Effector memory CD8-positive, alpha-beta T cell (primary cell): ENCODE measurements at places on chromosomes 7 and 10.

DNA sequence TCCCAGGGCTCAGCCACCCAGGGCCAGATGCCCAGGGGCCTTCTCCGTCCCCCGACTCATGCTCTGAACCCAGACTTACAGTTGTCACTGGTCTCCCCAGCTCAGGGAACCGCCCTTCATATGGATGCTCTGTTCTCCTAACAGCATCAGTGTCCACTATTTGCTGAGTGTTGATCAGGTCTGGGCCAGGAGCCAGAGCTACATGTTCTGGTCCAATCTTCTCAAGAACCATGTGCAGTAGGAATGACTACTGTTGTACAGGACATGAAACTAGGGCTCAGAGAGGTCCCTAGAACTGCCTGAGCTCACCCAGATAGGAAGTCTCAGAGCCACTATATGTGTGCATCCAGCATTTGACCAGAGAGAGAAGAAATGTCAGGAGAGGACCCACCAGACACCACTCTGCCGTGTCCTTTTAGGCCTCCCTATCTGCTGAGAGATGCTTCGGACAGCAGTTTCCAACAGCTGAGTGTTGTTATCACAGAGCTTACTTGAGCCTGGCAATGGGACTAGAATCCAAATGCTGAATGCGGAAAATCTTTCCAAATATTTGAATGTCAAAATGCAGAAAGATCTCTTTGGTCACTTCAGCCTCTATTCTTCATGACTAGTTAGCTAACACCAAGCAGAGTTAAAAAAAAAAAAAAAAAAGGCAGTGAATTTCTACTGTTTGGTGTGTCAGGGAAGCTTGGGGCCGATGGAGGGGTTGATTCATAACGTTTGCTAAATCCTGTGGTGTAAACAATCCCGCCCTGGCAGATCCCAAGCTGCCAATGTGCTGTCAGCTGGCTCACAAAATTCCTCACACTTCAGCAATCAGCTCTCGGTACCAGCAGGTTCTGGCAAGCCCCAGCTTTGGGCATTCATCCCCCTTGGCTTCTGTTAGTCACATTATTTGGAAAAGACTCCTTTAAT, 246.1 kb downstream of the TNS3 start:
- H3K4me1 ChIP-seq, result no peaks in the 10 kb centered on the region
- no peak for DNase-seq
- H3K4me3 ChIP-seq, result no peak overlapping the region
- no peaks in the 10 kb centered on the region for H3K36me3 ChIP-seq

DNA sequence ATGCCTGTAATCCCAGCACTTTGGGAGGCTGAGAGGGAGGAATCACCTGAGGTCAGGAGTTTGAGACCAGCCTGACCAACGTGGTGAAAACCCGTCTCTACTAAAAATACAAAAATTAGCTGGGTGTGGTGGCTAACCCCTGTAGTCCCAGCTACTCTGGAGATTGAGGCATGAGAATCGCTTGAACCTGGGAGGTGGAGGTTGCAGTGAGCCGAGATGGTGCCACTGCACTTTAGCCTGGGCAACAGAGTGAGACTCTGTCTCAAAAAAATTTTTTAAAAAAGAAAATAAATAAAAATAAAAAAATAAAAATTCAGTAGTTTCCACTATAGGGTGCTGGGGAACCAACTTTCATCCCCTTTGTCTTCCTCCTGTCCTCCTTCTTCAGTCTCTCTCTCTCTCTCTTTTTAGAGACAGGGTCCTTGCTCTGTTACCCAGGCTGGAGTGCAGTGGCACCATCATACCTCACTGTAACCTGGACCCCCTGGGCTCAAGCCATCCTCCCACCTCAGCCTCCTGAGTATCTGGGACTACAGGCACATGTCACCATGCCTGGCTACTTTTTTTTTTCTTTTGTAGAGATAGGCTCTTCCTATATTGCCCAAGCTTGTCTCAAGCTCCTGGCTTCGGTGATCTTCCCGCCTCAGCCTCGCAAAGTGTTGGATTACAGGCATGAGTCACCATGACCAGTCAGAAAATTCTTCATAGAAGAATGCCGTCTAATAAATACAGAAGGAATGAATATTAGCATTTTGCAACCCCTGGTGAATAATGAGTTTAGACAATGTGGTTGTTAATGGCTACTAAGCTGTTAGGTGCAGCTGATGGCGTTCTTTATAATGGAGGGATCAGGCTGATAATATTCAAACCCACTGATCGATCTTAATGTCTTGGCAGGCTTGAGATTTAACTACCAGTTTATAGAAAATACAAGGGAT, 20.6 kb downstream of the RBM20 start:
- H3K27ac ChIP-seq, result no peak overlapping the region
- H3K36me3 ChIP-seq, result peaks cover under 1% of the 10 kb centered on the region
- no peaks in the 10 kb centered on the region for H3K4me1 ChIP-seq
- H3K4me3 ChIP-seq, result no peak overlapping the region
- H3K27me3 ChIP-seq, result peaks cover 35% of the 10 kb centered on the region

DNA sequence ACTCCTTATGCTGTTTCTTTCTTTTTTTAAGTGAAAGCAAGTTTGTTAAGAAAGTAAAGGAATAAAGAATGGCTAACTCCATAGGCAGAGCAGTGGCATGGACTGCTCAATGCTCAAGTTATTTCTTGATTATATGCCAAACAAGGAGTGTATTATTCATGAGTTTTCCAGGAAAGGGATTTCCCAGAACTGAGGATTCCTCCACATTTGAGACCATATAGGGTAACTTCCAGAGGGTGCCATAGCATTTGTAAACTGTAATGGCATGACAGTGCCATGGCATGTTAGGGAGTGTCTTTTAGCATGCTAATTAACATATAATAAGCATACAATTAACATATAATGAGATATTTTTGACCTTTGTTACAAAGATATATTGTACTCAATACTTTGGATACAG, 1034.5 kb upstream of the PHF14 start:
- no peak for DNase-seq
- no peak overlapping the region for H3K4me3 ChIP-seq
- no peaks in the 10 kb centered on the region for H3K27me3 ChIP-seq
- no peaks in the 10 kb centered on the region for H3K36me3 ChIP-seq
- H3K4me1 ChIP-seq, result no peaks in the 10 kb centered on the region

DNA sequence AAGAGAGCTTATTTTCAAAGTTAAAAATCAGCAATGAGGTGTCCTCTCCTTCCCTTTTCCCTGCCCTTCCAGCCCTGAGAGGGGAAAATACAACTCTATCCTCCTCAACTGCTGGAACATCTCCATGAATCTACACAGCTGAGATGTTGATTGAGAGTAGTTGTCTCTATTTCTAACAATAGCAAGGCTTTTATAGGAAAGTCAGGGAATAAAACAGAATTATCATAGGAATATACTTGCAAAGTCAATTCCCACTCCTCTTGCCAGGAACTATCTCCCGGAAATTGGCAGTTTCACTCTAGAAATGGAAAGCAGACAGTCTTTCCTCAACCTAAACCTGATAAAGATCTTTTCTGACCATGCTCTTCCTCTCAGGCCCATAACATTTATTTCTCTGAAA, 8.8 kb downstream of the HGF start:
- no peak for DNase-seq
- no peaks in the 10 kb centered on the region for H3K4me1 ChIP-seq
- no peak overlapping the region for H3K27ac ChIP-seq

DNA sequence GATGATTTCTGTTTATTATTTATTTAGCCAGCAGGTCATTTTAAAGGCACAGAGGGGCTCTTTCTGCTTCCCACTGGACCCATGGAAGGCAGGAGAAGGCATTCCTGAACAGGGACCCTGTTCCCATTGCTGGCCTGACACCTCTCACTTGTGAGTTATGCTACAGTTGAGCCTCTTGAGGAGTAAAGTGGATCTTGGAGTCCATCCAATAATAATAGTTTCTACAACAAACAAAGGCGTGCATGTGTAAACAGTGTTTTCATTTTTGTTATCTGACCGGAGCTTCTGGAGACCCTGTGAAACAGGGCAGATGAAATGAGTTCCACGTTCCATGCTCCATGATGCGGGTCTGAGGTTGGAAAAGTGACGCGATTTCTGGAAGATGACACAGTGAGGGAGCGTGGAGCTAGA, 127.3 kb upstream of the HABP2 start:
- no peak overlapping the region for H3K4me3 ChIP-seq
- no peaks in the 10 kb centered on the region for H3K36me3 ChIP-seq
- no peak overlapping the region for H3K27ac ChIP-seq
- peaks cover 35% of the 10 kb centered on the region for H3K27me3 ChIP-seq
- no peaks in the 10 kb centered on the region for H3K4me1 ChIP-seq
- DNase-seq, result no peak

GRCh38 chr10:101649525-101650085, 45.4 kb downstream of the FBXW4 start:
- H3K27ac ChIP-seq, result peak overlapping the region; percentile 88
- no peaks in the 10 kb centered on the region for H3K27me3 ChIP-seq
- DNase-seq, result no peak
- H3K36me3 ChIP-seq, result peaks cover 14% of the 10 kb centered on the region
- H3K4me3 ChIP-seq, result no peak overlapping the region

DNA sequence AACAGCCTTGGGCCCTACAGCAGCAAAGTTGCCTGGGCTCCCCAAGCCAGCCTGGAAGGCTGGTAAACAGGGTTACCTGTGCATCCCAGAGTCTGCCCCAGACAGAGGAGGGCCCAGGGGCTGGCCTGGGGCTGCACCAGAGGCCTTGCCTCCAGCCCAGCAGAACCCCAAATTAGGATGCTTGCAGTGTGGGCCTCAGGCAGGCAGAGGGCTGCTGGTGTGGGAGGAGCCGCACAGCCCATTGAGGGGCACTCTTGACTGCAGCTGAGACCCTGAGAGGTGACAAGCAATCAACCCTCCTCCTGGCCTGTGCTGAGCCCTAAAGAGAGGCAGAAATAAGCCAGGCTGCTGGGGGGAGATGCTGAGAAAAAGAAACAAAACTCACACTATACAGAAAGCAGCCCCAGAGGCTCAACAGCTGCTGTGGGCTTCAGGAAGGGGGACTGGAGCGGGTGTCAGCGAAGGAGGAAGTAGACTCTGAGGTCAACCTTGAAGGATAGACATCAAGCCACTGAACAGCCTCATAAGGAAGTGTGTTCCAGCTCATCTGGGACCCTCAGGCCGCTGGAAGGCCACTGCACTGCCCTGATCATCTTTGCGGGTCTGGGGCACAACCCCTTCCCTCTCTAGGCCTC, 6.6 kb downstream of the AIFM2 start:
- DNase-seq, result no peak
- H3K27me3 ChIP-seq, result no peaks in the 10 kb centered on the region
- H3K27ac ChIP-seq, result no peak overlapping the region
- no peak overlapping the region for H3K4me3 ChIP-seq
- no peaks in the 10 kb centered on the region for H3K36me3 ChIP-seq

- H3K4me3 ChIP-seq, result peak overlapping the region; percentile 77
- H3K4me1 ChIP-seq, result peaks cover 85% of the 10 kb centered on the region
- no peaks in the 10 kb centered on the region for H3K27me3 ChIP-seq
- DNase-seq, result peak; percentile 27
- peak overlapping the region; percentile 87 for H3K27ac ChIP-seq
These were observed 37.9 kb downstream of the VOPP1 start for GRCh38 chr7:55534262-55534915.

GRCh38 chr10:70405037-70405824, 1.3 kb downstream of the EIF4EBP2 start:
- DNase-seq, result no peak
- H3K27me3 ChIP-seq, result no peaks in the 10 kb centered on the region
- peak overlapping the region; percentile 87 for H3K27ac ChIP-seq

- peaks cover 5% of the 10 kb centered on the region for H3K4me1 ChIP-seq
- no peaks in the 10 kb centered on the region for H3K27me3 ChIP-seq
- DNase-seq, result no peak
- H3K27ac ChIP-seq, result peak overlapping the region; percentile 80
These were observed 16.1 kb downstream of the BUD23 start for GRCh38 chr7:73699370-73700068.

DNA sequence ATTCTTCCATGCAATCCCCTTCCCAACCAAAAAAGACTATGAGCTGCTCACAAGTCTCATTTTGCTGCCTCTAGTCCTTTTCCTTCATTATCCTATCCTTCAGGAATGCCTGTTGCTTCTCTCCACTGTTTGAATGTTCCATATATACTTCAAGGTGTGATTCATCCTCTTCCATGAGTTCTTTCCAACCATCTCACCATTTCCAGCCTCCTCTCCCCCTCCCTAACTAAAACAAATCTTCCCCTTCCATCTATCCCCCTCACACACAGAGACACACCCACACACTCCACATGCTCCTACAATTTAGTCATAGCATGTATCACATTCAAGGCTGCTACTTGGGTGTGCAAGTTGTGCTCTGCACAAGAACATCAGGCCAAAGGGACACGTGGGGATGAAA, 254.3 kb downstream of the DYNC1I1 start:
- DNase-seq, result no peak
- peaks cover 8% of the 10 kb centered on the region for H3K27me3 ChIP-seq
- no peaks in the 10 kb centered on the region for H3K36me3 ChIP-seq
- H3K4me3 ChIP-seq, result no peak overlapping the region

DNA sequence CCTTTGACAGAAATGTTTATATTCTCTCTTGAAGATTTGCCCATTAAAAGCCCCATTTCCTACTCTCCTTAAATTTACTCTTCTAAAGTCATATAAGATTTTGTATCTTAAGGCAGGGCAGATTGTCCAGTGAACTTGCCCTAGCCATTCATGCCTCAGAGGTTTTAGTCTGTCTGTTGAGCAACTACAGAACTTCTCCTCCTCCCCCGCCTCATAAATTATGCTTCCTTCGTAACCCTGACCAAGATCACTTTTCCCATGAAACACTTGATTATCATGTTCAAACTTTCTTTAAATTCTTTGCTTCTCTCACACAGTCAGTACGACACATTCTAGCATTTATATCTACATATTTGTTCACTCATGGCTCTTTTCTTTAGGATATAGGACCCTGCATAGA, 621.3 kb downstream of the ANKRD7 start:
- H3K4me3 ChIP-seq, result no peak overlapping the region
- no peak for DNase-seq
- H3K36me3 ChIP-seq, result no peaks in the 10 kb centered on the region
- no peak overlapping the region for H3K27ac ChIP-seq

GRCh38 chr7:38600741-38601140, 30.4 kb downstream of the AMPH start:
- H3K27me3 ChIP-seq, result peaks cover 15% of the 10 kb centered on the region
- no peaks in the 10 kb centered on the region for H3K4me1 ChIP-seq
- no peak overlapping the region for H3K4me3 ChIP-seq

DNA sequence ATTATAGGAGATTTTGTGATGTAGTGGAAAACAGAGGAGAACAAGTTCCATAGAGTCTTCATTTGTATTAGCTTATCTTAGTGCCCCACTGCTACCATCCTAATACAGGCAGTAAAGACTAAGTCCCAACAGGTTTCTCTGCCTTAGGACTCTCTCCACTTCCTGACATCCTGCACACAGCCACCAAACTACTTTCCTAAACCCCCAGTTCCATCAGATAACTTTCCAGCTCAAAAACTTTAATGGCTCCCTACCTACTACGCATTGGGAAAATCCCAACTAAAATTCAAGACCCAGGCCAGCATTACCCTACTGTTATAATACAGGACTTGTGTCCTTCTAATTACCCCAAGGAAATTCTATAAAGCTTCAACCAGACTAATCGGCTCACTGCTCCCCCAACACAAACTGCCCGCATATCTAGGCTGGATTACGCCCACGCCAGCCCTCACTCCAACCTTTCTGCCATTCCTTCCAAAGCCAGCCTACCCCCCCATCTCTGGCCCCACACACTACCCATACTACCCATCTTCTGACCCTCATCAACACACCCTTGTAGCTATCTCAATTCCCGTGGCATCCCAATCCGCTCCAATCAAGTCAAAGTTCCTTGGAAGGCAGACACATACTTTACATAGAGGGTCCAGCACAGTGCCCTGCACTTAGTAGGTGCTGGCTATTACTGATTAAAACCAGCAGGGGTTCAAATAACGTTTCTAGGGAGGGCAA, 1.4 kb downstream of the IDE start:
- peaks cover 24% of the 10 kb centered on the region for H3K36me3 ChIP-seq
- H3K4me3 ChIP-seq, result peak overlapping the region; percentile 90
- peak overlapping the region; percentile 69 for H3K27ac ChIP-seq
- DNase-seq, result no peak
- H3K27me3 ChIP-seq, result no peaks in the 10 kb centered on the region
